ENCODE measurements at places on chromosomes 13 and 19. TPM values are rescaled to one million over a fixed set of nuclear protein-coding genes. Genes with fewer than 3 reads are reported as not detected.

GRCh38 chr19:31066385-31066784 lies 282.9 kb downstream of the TSHZ3 start:
- no peak for DNase-seq

DNA sequence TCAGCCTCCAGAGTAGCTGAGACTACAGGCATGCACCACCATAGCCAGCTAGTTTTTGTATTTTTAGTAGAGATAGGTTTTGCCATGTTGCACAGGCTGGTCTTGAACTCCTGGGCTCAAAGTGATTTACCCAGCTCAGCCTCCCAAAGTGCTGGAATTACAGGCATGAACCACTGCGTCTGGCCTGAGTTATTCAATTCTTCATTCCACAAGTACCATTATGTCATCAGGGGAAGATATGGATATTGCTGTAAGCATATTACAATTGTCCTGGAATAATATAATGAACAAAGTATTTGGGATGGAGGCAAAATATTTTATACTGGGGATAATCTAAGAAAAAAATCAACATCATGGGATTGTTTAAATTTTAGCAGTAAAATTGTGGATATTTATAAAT lies 646.0 kb upstream of the SLITRK6 start:
- no peak for DNase-seq

DNA sequence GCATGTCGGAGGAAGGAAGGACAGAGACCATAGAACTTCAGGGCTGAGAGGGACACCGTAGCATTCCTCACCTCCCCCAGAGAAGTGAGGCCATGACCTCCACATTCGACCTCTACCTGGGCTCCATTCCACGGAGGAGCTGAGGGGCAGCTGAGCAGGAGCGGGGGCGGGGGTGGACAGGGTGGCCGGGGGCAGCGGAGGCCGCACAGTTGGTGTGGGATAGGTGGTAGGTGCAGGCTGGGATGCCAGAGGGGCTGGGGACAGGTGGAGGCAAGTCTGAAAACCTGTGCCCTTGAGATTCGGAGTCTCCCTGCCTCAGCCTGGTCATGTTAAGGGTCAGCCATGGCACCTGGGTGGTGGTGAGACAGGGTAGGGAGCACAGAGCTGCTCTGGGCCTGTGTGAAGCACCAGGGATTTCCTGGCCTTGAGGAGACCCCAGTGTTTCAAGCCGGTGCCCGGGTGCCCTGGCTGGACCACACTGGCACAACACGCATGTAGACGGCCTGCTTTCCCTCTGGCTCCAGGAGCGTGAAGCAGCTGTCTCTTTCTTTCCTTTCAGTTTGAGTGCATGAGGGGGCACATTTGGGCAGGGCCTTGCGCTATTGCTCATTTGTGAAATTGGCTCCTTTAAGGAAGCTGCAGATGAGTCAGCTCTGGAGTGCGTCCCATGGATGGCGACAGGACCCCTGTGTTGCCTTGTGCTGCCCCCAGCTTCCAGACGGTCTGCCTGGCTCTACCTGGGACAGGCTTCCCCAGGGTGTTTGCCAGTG lies 51.8 kb downstream of the TSSK6 start:
- DNase-seq, result no peak

DNA sequence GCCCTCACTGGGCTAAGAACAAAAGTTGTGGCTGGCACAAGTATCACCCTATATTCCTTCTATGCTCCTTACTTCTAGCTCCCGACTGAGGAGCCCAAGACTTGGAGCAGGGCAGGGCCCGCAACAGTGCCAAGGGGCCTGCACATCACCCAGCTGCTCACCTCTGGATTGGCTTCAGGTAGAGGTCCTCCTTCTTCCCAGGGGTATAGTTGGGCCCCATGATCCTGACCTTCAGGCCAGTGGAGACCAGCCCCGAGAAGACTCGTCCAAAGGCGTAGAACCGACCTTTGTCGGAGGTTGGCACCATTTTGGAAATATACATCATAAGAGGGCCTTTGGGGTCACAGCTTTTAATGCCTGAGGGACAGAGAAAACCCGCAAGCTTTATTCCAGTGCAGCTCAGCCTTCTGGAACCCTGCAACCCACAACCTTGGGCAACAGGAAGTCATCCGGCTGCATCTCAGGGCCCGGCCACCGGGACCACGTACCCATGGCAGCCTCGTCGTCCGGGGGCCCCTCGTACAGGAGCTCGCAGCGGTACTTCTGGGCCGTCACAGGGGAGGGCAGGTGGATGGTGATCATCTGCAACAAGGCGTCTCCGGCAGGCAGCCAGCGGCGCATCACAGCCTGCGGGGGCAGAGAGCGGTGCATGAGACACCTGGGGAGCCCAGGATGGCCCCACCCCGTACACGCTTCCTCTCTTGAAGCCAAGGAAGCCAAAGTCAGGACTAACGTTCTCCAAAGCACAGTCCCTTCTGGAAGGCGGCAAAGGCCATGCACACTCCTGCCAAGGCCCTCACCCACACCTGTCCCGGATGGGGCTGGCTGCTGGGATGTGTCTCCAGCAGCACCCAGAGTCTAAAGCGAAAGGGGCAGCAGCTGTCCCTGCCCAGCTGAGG lies 4.7 kb downstream of the EEF2 start:
- peak; percentile 61 for DNase-seq

- no peak for DNase-seq
Measured at GRCh38 chr13:109844396-109844795, 58.0 kb upstream of the IRS2 start.

- DNase-seq, result no peak
Measured at GRCh38 chr13:60491531-60491930, 94.5 kb downstream of the TDRD3 start.

DNA sequence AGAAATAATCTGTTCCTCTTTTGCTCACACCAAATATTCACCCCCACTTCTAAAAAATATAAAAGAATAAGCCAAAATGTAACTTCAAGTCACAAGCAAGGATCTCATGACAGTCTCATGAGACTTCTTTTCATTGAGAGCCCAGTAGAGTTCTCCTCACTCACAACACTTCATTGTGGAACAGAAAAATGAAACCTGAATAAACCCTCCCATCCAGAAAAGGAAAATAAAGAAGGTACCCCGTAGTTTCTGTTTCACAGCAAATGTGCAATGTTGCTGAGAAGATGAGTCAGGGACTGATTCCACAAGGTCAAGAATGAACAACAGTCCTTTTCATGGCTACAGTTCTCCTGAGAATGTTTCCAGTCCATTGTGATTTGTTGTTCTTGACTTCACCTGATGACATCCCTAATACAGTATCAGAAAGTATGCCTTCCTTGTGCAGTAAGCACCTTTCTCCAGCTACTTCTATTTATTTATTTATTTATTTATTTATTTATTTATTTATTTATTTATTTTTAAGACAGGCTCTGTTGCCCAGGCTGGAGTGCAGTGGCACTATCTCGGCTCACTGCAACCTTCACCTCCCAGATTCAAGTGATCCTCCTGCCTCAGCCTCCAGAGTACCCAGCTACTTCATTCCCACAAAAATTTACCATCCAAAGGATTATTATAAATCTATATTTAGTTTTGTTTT lies 6.4 kb upstream of the ZNF841 start:
- no peak for DNase-seq

DNA sequence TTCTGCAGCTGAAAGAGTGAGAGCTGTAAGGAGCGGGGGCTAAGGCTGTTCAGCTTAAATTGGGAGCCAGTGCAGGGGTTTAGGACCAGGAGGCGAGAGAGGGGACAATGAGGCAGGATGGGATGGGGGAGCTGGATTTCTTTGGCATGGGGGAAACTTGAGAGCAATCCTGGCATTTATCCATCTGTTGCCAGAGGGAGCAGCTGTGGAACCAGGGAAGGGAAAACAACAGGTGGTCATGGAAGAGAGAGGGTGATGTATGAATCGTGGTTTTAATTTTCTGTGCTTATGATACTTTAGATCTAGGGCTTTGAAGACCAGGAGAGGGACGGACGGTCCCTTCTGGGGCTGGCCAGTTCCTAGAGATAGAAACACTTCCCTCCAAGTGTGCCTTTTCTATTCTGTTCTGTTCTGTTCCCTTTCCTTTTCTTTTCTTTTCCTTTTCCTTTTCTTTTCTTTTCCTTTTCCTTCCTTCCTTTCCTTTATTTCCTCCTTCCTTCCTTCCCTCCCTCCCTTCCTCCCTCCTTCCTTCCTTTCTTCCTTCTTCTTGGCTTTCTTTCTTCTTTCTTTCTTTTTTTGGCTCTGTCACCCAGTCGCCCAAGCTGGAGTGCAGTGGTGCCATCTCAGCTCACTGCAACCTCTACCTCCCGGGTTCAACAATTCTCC lies 16.0 kb upstream of the CCL25 start:
- no peak for DNase-seq

- DNase-seq, result no peak
Measured at GRCh38 chr13:74597526-74597925, 463.3 kb upstream of the KLF12 start.

- no peak for DNase-seq
Measured at GRCh38 chr19:35119578-35120155, 4.0 kb downstream of the FXYD3 start.

GRCh38 chr19:28523619-28524018 lies 689.3 kb downstream of the UQCRFS1 start:
- peak; percentile 13 for DNase-seq

GRCh38 chr13:46609052-46609451 lies 56.1 kb downstream of the LRCH1 start:
- no peak for DNase-seq

DNA sequence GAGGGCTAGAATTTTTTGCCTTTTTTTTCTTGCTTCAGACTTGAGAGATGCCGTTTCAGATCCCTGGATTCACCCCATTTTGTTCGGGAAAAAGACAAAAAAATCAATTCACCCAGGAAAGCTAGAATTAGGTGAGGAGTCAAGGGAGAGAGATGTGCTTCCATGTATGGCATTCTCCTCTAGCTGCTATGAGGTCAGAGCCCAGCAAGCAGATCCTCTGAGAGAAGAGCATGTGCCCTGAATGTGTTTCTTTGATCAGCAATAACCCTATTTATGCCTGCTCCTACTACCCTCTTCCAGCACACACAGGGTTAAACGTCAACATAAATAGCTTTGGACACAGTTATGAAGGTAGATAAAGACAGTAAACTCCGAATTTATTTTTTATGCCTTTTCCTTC lies 53.6 kb downstream of the NDFIP2 start:
- DNase-seq, result no peak

GRCh38 chr13:40922437-40923040 lies 96.6 kb downstream of the ELF1 start:
- no peak for DNase-seq

DNA sequence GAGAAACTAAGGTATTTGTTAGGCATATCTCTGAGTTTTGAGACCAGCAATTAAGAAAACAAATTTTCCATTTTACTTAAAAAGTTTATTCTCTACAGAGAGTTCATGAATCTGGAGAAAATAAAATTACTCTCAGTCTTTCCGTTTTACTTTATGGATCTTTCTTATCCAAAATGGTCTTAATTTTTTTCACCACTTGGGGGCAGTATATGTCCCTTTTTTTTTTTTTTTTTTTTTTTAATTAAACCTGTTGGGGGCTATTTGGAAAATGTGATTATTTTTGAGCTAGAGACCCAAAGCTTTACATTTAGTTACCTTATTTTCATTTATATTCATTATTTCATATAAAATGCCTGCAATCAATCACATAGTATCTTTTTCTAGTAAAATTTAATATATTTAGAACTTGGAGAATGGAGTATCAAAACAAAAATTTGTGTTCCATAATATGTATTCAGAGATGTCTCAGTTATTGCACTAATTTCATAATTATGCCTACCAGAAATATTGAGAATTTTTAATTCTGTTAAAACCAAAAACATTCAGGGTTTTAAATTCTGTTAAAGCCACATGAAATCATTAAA lies 27.1 kb downstream of the PIBF1 start:
- no peak for DNase-seq

DNA sequence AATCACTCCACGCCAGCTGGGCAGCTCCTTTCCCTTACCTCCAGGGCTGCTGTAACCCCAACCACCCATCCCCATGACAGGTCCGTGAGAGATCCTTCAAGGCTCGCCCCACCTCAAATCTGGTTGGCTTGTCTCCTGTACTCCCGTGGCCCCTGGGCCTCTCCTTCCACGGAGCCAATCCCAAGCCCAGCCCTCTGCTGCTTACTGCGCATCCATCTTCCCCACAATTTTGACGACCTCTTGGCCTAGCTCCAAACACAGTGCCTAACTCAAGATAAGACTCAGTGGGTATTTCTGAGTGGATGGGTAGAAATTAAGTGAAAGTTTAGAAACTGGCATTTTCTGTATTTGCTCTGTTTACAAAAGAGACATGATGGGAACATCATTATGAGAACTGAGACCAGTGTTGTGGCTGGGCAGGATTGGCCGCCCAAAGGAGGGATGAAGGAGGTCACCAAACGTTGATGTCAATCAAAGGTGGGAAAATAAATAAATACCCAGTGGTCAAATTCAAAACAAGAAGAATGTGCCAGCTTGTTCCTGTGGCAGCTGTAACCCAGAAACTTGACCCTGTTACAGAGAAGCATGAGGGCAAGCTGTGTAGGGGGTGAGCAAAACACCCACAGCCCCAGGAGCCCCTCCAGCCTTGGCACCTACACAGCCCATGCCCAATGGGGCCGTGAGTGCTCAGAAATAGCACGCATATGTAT lies 162.2 kb downstream of the ABCC4 start:
- no peak for DNase-seq

DNA sequence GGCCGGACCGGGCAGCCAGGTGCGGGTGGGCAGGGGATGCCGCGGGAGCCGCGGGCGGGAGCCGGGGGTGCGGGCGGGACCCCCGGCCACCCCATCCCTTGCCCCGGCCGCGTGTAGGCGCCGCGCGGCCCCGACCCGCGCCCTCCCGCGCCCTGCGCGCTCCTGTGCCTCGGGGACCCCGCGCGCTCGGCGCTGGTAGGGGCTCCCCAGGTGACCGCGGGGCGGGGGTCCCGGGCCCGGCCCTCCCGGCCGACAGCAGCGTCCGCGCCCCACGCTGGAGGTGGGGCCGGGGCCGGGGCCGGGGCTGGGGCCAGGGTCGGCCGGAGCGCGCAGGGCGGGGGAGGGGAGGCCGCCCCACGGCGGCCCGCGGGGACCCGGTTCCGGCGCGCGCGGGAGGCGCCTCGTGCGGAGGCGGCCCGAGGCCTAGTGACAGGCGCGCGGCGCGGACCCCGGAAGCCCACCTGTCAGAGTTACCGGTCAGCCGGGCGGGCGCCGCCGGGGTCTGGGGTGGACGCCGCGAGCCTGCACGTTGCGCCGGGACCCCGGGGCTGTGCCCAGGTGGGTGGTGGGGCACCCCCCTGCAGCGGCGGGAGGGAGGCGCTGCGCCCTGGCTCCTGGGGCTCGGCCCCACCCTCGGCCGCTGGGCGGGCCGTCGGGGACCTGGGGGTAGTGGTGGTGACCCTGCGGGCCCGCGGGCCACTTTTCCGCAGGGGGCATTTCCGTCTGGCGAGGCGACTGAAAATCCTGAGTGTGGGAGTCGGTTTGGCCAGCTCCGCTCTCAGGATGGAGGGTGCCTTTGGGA lies 518 bp downstream of the TFDP1 start:
- DNase-seq, result peak; percentile 83

GRCh38 chr13:106850973-106851650 lies 283.2 kb upstream of the ARGLU1 start:
- DNase-seq, result no peak

GRCh38 chr19:42295342-42295741 lies 6.6 kb upstream of the PRR19 start:
- DNase-seq, result no peak

Gene ZNF653
- 21.6 TPM for total RNA-seq

Gene FFAR1
- total RNA-seq, result 0.14 TPM

Gene TSHZ3
- 1.6 TPM for total RNA-seq

Gene ZIK1
- 2.8 TPM for total RNA-seq

Gene STOML3
- total RNA-seq, result not detected
